Psoas muscle (tissue), 8 donors: ENCODE measurements at places on chromosomes 13 and 19.

DNA sequence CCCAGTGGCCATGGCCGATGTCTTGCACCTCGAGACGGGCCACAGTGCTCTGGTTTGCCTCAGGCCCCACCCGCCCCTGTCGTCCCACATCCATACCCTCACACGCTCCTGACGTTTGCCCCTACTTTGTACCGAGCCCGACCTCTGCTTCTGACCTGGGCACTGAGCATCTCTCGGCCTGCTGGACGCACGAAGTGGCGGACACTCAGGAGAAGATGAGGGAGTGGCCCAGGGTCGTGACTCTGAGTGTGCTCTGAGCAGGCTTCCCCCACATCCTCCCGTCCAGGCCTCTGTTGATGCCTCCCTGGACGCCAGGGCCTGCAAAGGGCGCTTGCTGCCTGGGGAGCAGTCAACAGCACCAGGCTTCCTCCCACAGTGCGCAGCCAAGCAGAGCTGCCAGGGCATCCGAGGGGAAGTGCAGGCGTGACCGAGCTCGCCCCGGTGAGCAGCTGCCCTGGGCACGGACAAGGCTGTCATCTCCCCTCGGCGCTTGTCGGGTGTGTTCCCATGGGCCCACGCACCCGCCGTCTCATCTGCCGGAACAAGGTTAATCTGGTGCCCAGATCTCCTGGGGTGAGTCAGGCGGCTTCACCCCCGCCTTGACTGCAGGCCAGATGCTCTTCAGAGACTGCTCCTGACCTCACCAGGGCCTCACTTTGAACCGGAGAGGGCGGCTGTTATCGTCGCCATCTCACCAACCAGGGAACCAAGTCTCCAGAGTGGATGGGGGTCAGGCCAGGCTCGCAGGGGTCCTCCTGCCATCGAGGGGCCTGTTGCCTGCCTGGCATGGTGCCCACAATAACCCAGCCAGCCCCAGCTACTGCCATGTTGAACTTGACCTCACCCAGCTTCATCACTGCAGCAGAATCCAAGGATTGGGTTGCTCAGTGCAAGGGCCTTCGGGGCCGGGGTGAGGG is 27.2 kb downstream of the COMP start:
- peak; percentile 81 for DNase-seq

GRCh38 chr13:109880371-109881346 is 94.3 kb upstream of the IRS2 start:
- no peak for DNase-seq

GRCh38 chr13:99585609-99586008 is 84.3 kb downstream of the TM9SF2 start:
- DNase-seq: no peak

GRCh38 chr13:109812382-109812781 is 26.0 kb upstream of the IRS2 start:
- no peak for DNase-seq

DNA sequence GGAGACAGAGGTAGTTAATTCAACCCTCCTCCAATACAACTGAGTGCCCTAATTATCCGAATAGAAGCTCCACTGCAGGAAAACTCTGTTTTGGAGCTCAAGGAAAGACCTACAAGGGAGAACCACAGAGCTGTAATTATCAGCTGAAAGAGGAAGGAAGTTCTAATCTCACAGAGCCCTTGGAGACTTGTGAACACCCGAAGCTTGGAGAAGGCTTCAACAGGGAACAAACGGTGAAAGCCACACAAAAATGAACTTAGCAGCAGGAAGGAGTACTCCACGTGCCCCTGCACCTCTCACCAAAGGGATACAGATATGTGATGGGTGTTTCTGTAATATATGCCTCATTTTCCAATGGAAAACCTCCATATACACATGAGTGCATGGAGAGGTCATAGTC is 61.1 kb downstream of the IRS2 start:
- no peak for DNase-seq

DNA sequence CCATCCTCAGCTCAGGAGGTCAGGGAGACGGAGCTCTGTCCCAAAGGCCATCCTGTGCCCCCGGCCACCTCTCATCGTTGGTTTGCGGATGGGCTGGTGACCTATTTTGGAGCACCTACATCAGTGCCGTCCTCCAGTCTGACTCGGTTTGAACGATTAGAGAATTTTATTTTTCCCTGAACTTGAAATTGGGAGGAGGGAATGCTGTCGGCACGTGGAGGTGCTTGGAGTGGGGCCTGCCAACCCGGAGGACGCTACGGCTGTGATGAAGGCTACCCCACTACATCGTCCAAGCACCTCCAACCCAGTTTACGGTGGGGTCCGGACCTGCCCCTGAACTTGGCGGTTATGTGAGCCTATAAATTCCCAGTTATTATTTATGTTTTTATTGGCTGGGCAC is 3.0 kb upstream of the ZNF554 start:
- DNase-seq: no peak

DNA sequence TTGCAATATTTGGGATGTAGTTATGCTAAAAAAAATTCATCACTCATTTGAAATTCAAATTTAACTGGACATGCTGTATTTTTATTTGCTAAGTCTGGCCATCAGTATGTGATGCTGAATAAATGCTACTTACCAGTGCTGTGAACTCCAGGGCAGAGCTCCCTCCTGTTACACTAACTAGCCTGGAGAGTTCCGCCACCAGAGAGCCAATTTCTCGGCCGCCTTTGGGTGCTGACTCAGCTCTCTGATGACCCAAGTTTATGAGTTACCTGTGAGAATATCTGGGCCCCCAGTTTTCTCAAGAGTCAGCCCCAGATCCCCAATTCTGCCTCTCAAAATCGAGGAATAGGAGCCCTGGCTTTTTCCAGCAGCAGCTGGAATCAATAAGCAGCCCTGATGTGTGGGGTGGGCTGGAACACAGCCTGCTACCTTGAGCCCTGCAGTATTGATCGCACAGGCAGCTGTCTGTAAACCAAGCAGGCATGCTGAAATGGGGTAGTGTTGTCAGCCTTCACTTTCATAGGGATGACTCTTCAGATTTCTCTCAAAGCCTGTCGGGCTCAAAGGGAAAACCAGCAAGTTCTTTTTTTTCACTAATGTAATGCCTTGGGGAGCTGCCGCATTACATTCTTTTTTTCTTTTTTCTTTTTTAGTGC is 113.7 kb downstream of the DNAJC15 start:
- no peak for DNase-seq

DNA sequence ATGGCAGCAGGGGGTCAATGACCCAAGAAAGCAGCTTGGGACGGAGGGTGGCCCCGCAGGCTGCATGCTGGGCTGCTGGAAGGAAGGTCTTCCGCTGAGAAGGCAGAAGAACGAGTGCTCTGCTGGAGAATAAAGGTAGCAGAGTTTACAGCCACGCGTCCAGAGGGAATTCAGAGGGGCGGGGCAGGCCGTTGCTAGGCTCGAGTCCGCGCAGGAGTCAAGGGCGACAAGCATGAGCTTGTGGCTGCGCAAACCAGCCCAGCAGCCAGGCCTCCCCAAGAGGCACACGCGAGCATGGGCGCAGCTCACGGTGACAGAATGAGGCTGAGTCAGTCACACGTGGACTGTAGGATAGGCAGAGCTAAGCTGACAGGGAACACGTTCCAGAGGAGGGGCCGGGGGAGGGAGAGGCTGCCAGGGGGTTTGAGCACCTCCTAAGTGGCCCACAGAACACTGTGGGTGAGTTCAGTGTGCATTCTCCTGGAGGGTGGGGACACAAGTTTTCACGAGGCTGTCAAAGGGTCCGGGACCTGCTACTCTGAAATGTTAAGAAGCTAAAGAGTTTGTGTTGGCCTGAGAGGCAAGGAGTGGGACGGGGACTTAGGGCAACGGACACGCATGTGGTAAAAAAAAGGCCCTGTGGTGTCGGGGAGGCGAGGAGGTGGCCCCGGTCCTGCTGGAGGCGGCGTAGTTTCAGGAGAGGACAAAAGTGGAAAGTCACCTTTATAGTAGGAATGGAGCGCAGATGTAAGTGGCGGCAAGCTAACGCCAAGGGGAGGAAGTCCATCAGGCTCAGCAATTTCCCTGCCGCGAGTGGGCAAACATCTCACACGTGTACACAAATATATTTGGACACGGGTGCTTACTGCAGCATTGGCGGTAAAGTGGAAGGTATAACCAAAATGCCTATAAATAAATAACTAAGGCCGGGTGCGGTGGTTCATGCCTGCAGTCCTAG is 17.7 kb downstream of the RFX2 start:
- peak; percentile 82 for DNase-seq

- no peak for DNase-seq
Observed at GRCh38 chr13:22074403-22074802, 403.5 kb downstream of the FGF9 start.

DNA sequence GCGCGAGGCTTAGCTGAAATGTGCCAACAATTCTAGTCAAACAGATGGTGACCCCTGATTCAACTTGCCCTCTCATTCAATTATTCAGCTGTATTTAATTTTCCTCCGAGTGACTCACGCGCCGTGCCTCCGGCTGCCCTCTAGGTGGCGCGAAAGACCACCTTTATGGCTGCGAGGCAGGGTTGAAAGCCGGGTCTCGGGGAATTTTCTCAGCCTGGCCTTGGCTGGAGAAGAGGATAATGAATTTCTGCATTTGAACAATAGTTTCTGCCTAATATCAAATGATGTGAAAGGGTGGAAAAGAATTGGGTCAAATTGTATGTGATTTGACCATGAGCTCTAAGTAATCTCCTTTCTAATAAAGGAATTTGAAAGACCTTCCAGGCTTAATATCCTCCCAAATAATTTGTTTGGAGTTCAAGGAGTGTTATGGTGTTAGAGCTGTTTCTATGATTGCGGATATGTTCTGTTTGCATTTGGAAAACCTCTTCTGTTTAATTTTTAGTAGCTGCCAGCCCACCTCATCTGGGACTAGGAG is 310.9 kb downstream of the ZNF536 start:
- DNase-seq: peak; percentile 82

DNA sequence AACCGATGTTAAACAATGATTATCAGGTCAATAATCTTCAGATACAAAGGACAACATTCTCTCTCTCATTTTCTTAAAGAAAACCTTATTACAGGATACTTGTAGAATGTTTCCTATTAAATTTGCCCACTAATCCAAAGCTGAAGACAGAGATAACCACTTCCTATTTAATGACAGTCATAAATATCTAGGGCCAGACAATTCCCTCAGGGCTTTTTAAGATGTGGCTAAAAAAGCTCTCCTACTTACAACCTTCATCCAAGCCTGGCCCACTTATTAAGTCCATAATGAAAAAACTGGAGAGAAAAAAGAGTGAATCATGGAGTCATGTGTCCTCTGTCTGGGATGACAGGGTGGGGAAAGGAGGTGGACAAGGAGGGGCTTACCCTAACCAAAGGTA is 235.9 kb downstream of the KLF12 start:
- no peak for DNase-seq

DNA sequence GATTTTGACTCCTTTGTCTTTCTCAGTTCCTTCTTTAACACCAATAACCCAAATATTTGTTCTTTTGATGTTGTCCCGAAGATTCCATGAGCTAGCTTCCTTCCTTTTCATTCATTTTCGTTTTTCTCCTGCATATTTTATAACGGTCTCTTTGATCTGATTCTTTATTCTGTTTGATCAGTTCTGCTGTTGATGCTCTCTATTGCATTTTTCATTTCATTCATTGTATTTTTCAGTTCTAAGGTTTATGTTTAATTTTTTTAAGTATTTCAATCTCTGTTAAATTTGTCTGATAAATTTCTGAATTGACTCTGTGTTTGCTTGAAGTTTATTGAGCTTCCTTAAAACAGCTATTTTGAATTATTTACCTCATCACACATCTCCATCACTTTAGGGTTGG is 68.4 kb upstream of the LRCH1 start:
- no peak for DNase-seq

DNA sequence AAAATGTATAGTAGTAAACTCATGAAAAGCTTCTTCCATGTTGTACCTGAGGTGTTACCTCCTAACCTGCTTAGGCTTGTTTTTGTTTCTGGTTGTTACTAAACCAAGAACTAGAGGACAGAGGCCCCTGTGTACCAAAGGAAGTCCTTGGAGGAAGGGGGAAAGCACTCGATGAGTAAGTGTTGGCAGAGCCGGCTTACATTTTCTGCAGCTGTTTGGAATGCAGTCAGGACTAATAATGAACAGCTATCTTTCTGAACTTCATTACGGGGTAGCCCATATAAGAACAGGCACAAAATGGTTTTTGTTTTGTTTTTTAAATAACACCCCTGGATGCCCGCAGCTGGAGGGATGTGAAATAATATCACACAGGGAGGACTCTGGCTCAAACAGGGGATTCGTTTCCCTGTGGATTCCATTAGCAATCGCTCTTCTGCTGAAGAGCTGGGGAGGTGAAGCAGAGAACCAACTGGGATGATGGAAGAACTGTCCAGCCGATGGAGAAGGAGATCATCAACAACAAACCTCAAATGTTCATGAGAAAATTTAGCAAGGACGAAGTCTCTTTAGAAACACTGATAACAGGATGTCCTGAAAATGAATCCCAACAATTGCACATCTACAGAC is 214.2 kb upstream of the MAB21L1 start:
- no peak for DNase-seq

DNA sequence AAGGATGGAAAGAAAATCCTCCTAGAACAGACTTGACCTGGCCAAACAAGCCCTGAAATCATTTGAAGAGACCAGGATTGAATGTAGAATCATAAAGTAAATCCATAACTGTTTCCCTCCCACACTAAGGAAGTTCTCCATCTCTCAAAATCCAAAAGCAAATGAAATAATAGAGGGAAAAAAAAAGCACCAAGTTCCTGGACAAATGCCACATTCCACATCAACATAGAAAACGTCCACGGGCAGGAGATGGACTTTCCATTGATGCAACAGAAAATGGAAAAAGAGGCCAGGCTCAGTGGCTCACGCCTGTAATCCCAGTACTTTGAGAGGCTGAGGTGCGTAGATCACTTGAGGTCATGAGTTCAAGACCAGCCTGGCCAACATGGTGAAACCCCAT is 56.2 kb downstream of the INSR start:
- DNase-seq: no peak

DNA sequence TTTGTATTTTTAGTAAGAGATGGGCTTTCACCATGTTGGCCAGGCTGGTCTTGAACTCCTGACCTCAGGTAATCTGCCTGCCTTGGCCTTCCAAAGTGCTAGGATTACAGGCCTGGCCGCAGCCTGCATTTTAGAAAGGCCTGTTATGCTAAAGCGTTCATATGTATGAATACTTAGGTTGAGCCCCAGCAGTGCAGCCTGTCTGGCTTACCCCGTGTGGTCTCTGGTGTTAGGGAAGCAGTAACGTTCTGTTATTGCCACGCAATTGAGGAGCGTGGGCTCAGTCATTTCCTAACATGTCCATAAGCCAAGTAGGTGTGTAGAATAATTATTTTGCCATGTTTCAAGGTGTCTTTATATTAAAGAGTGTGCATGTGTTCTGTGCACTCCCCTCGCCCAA is 14.3 kb downstream of the HNRNPM start:
- DNase-seq: no peak

DNA sequence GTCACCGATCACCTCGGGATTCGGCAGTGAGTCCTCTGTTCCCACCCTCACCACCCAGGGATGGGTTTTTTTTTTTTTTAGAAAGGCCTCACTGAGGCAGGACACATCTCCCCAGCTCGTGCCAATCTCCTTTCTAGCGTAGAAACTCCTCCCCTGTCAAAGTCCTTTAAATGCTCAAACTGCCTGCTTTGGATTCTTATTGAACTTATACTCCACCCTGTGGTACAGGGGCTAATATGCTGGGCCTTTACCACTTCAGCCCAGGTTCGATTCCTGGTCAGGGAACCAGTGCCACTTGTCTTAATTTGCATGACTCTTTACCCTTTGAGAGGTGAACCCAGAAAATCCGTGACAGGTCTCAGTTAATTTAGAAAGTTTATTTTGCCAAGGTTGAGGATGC is 8.3 kb upstream of the ZNF14 start:
- no peak for DNase-seq
